ENCODE measurements at places on chromosomes 3 and 15.

- no peak for DNase-seq
These were observed 279.9 kb downstream of the PTPRG start for GRCh38 chr3:61841111-61841845.

DNA sequence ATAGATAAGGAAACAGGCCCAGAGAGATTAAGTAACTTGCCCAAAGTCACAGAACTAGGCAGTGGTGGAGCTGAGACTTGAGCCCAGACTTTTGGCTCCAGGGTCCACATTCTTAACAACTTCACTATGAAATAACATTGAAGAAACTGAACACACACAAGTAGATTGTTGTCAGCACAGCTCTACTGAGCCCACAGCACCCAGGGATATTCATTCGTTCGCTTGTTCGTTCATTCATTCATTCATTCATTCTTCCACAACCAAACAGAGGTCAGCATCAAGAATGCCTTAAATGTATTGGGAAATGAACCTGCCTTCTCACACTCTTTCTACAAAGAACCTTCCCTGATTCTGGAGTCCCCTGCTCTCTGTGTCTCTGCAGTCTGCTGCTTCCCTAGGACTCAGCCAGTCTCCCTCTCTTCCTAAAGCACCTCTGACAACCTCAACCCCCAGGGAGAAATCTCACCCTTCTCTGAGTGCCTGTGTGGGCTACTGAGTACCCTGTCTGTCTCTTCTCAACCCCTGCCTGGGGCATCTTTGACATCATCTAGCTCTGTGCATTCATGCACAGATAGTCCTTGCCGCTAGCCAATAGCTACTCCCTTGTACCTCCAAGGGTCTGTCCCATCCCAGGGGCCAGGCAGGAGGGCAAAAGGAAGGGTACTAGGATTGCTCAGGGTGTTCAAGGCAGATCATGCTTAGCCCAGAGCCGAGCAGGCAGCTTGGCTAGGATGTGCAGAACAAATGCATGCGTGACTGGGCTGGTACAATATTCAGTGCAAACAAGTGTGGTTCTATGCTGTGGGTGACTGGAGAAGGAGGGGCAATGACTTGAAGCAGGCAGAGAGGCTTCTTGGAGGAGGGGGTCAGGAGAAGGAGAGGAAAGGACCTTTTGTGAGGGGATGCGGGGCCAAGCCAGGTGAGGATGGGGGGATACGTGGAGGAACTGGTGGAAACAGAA is 3.4 kb downstream of the LINGO1 start:
- peak; percentile 32 for DNase-seq

- no peak for DNase-seq
These were observed 55.1 kb upstream of the PLXNA1 start for GRCh38 chr3:126927846-126928245.

GRCh38 chr3:111910806-111911205 is 51.7 kb downstream of the PHLDB2 start:
- no peak for DNase-seq

DNA sequence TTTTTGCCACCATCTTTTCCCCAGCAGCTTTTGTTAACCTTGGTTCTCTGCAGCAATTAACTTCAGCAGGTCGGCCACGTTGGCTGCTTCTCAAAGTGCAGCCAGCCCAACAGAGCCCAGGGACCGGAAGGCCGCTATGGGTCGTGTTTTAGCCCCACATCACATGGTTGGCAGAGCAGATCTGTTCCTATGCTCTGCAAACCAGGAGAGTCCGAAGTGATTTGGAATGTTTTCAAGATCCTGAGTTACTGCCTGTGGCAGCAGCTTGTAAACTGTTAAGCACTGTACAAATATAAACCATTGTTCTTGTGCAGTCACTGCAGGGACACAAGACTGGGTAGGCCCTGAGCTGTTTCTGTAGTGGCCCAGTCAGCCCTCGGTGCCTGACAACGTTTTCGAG is 69.6 kb upstream of the MYZAP start:
- peak; percentile 35 for DNase-seq
